ENCODE measurements at places on chromosomes 7 and 10. TPM values are rescaled to one million over a fixed set of nuclear protein-coding genes. Genes with fewer than 3 reads are reported as not detected.

The NODAL gene
- not detected for total RNA-seq

The PNLIPRP2 gene
- total RNA-seq: not detected

GRCh38 chr10:51176976-51177695 lies 102.8 kb downstream of the PRKG1 start:
- no peaks in the 10 kb centered on the region for H3K36me3 ChIP-seq
- no peak overlapping the region for H3K4me3 ChIP-seq
- no peaks in the 10 kb centered on the region for H3K27me3 ChIP-seq

- H3K27ac ChIP-seq: no peak overlapping the region
- DNase-seq: no peak
- H3K27me3 ChIP-seq: peaks cover 18% of the 10 kb centered on the region
- H3K4me1 ChIP-seq: no peaks in the 10 kb centered on the region
These were observed 16.5 kb upstream of the GPR37 start for GRCh38 chr7:124781907-124782734.

DNA sequence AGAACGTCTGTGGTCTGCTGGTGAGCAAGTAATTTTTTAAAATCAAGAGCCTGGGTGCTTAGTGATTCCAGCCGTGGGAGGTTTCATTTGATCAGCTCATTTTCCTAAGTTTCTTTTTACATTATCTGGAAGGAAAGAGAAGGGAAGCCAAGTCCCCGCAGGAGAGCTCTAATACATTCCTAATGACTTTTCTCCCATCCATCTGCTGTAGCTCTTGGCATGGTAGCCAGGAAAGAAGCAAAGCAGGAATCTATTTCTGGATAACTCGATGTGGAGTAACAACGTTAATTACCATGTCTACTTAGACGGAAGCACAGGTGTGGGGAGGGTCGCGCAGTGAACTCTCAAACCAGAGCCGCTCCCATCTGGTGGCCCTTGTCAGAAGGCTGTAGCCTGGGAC lies 121.9 kb downstream of the PAXIP1 start:
- H3K27ac ChIP-seq: no peak overlapping the region
- peaks cover 11% of the 10 kb centered on the region for H3K27me3 ChIP-seq
- DNase-seq: no peak
- H3K4me1 ChIP-seq: no peaks in the 10 kb centered on the region

DNA sequence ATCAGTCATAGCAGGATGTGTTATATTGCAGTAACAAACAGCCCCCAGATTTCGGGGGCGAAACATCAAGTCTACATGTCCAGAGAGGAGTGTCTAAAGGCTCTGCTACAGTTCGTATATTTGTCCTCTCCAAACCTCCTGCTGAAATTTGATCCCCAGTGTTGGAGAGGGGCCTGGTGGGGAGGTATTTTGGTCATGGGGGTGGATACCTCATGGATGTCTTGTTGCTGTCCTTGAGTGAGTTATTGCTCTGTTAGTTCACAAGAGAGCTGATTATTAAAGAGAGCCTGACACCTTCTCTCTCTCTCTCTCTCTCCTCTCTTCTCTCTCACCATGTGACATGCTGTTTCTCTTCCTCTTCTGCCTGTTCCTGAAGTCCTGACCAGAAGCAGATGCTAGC lies 343.7 kb downstream of the TCERG1L start:
- H3K4me3 ChIP-seq: no peak overlapping the region
- no peaks in the 10 kb centered on the region for H3K27me3 ChIP-seq
- no peaks in the 10 kb centered on the region for H3K4me1 ChIP-seq

GRCh38 chr10:95831515-95831914 lies 75.6 kb downstream of the ENTPD1 start:
- H3K27me3 ChIP-seq: no peaks in the 10 kb centered on the region
- no peak for DNase-seq

DNA sequence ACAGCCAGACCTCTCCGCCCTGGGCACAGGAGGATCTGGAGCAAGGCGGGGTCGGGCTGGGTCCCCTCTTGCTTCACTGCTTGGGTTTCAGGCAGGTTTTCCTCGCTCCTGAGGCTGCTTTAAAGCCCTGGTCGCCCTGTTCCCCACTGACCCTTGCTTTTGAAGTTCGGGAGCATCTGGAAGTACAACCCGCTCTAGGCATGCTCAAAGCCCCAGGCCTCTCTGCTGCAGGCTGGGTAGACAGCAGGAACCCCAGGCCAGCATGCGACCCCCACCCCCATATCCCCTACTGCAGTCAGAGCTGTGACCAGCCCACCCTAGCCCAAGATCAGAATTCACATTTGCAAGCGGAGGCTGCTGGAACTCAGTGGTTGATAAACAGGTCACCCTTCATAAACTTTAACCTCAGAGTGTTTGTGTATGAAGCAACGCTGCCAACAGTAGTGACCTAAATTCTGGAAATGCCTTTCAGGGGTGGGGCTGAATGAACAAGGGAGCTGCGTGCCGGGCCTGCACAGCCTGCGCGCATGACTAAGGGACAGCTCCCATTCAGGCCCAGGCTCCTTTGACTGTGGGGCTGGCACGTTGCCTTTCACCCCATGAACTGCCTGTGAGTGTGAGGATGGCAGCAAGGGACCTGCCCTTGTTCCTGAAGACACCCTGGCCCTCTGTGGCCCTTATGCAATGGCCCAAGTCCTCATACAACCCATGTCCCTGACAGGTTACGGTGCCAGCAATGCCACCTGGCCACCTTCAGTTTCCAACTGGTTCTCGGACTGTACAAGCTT lies 52.5 kb downstream of the PROSER2 start:
- no peak overlapping the region for H3K27ac ChIP-seq
- no peak for DNase-seq
- no peak overlapping the region for H3K4me3 ChIP-seq
- no peaks in the 10 kb centered on the region for H3K36me3 ChIP-seq
- H3K4me1 ChIP-seq: peaks cover 15% of the 10 kb centered on the region
- no peaks in the 10 kb centered on the region for H3K27me3 ChIP-seq
